ENCODE measurements at places on chromosomes 3 and 15.

DNA sequence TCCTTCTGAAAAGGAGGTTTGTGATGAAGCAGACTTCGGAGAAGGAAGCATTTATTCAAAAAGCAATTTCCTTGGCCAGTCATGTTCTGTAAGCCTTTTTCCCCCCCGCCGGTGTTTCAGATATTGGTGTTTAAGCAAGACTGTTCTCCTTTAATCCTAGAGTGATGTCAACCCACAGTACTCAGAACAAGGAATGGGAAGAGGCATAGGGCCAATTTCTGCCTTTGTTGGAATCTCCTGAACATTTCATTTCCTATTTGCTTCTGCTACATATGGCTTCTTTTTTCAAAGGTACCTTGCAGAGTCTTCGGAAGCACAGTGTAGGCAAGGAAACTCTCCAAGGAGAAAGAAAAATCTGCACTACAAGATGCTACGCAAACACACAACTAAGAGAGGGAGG lies 713.1 kb upstream of the CFAP20DC start:
- DNase-seq = no peak

DNA sequence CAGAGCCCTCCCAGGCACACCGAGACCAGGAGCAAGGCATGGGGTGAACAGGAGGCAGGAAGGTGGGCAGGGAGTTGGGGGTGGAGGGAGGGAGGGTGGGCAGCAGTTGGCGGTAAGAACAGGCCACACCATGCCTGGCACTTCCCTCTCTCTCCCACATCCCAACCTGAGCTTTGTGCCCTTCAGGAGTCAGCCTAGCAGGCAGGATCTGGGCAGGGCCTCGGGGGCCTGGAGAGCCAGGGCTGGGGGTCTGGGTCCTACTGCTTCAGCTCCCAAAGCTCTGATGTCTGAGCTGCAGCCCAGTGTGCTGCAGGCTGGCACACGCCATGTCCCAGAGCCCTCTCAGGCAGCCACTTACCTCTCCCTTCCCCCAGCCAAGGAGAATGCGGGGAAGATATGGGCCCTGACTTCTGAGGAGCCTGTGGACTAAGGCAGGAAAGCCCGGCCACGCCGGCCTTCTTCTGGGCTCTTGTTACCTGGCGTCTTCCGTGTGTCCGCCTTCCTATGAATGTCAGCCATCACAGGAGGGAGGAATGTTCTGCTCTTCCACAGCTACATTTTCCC lies 2.9 kb upstream of the MYL3 start:
- peak; percentile 47 for DNase-seq

DNA sequence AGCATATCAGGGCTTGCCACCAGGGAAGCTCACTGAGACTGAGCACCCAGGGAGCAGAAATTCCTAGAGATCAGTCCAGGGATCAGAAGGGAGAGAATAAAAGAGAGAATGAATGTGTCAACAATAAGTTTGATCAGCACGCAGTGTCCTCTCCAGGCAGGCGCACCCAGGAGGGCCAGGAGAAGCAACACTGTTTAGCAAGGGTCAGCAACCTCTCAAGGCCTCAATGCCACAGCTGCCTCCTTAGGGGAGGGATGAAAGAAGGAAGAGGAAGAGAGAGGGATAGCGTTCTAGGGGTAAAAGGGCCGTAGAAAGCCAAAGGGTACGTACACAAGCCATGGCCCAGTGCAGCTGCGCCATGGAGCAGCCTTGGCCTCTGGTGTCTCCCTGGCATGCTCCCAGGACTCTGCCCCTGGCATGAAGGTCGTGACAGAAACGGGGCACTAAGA lies 399.8 kb downstream of the SHQ1 start:
- DNase-seq = no peak

- no peak for DNase-seq
Measured at GRCh38 chr3:181998828-181999227, 287.1 kb downstream of the SOX2 start.

DNA sequence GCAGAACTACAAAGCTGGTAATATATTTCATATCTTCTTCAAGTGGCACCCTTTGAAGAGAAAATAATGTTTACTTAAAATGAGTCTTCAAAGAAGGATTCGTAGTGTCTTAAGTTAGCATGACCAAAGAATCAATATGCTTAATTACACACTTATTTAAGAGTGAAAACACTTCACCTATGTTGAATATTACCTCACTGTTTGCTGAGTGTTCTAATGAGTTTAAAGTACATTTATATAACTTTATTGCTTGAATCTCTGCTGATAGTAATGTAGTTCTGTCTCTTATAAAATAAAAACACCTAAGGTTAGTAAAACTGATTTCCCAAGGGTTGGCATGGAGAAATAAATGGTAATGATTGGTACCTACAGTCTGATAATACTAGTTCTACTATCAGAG lies 143.3 kb upstream of the SLC2A2 start:
- no peak for DNase-seq

DNA sequence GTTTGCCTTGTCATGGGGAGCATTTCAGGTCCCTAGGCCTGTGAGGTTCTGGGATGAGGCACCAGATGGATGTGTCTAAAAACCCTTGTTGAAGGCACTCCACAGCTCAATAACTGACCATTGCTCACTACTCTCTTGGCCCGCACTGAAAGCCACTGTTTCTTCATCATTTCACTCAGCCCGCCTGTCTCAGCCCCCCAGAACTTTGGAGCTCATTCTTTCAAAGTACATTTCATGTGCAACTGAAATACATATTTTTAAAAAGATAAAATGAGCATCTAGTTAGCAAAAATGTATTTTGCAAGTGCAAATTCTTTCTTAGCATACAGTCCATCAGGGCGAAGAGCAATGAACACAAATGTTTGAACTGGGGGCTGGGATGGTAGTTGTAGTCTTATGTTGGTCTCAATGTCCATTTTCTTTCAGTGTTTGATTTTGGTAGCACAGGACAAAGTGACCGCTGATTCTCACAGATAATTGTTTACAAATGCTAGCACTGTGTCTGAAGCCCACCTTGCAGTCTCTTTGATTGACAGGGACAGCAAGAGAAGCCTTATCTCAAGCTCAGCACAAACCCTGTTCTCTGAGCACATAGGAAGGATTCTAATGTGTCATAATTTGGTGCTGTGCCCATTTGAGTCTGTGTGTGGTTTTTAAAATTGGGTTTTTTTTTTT lies 19.6 kb downstream of the HEMK1 start:
- no peak for DNase-seq

GRCh38 chr15:75090388-75090734 lies 67.0 kb downstream of the PPCDC start:
- DNase-seq = no peak

DNA sequence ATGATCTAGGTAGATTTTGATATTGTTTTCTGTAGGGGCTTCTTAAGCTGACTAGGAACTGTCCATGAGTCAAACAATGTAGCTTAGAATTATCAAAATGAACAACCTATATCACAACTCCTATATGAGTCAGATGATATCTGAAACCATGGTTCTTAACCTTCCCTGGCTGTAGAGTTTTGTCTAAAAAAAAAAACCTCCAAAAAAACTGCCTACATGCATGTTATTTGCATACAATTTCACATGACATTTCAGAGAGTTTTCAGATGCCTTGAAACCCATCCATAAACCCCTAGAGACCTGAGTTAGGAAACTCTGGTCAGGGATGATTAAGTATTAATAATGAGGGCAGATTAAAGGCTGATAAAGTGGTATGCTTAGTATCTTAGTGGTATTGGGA lies 157.0 kb downstream of the CHST2 start:
- DNase-seq = no peak

- no peak for DNase-seq
Measured at GRCh38 chr3:3080309-3080708, 29.9 kb downstream of the IL5RA start.

DNA sequence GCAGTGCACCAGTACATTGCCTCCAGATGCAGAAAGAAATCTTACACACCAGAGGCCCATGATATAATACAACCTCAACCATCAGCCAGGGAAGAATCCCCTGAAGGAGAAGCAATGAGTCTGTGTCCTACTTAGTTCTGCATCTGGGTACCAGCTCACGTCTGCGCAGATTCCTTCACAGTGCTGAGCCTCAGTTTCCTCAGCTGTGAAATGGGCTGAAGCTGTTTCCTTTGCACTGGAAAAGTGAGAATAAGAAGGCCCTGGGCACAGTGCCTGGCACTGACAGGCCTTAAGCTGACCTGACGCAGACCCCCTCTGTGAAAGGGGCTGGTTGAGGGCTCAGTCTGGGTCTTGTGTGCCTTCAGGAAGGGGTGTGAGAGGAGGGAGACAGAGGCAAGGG lies 20.7 kb downstream of the ATP2B2 start:
- no peak for DNase-seq

- peak; percentile 96 for DNase-seq
Measured at GRCh38 chr15:63487076-63487757, 17.2 kb upstream of the USP3 start.

GRCh38 chr3:195453236-195453635 lies 10.4 kb upstream of the ACAP2 start:
- DNase-seq = no peak

- DNase-seq = no peak
Measured at GRCh38 chr3:32952369-32953077, 1.1 kb downstream of the CCR4 start.

- no peak for DNase-seq
Measured at GRCh38 chr3:172617013-172617706, 93.7 kb downstream of the NCEH1 start.

DNA sequence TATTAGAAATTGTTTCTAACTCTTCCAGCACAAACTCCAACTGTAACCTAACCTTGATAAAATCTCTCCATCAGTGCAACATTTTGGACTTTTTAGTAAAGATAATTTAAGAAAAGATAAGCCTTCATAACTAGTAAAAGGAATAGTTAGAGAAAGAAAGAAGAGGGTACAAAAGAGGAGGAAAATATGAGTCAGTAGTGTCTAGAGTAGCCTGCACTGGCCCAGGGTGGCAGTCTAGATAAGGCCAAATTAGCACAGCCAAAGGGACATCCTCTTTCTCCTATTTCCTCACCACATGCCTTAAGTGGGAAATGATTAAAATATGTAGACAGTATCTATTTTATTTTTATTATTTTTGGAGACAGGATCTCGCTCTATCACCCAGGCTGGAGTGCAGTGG lies 3.7 kb downstream of the PROS1 start:
- DNase-seq = no peak

- peak; percentile 78 for DNase-seq
Measured at GRCh38 chr3:38116471-38117162, 20.3 kb downstream of the ACAA1 start.

GRCh38 chr15:93617443-93617842 lies 528.4 kb upstream of the RGMA start:
- no peak for DNase-seq

DNA sequence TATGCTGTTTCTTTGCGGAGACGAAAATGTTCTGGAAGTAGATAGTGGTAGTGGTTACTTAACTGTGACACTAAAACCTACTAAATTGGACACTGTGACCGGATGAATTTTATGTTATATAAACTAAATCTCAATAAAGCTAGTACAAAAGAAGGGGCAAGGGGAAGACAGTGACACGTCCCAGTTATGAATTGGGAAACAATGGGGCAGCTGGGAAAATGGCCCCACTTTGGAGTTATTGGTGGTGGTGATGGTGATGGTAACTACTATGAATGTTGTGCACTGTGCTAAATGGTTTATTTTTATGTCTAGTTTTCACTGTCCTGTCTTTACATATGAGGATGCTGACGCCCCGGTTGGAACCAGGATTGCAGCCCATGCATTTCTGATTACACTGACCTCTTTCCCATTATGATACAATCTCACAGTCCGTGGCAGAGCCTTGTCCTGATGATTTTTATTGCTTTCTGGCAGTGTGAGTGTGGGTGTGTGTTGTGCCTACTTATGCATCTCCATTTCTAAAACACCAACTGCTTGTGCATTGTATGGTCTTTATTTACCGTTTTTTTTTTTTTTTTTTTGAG lies 192.0 kb downstream of the FNDC3B start:
- DNase-seq = no peak

- no peak for DNase-seq
Measured at GRCh38 chr3:29694783-29695182, 413.9 kb downstream of the RBMS3 start.

DNA sequence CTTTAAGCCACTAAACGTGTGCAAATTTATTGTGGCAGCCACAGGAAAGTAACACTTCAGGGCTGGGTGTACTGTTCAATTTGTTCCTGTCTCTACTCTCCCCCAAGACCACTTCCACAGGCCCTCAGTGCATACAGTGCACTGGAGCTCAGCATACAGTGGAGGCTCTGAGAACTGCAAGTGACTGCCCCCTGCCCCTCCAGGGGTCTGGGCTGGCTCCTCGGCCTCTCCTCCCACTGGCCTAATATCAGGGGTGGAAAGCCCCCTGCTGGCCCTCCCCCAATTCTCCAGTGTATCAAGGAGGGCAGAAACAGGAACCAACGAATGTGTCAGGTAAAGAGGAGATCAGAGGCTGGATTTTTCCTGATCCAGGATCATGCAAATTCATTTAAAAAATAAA lies 19.9 kb upstream of the HEG1 start:
- no peak for DNase-seq

- no peak for DNase-seq
Measured at GRCh38 chr3:117128133-117128532, 418.6 kb downstream of the TUSC7 start.

DNA sequence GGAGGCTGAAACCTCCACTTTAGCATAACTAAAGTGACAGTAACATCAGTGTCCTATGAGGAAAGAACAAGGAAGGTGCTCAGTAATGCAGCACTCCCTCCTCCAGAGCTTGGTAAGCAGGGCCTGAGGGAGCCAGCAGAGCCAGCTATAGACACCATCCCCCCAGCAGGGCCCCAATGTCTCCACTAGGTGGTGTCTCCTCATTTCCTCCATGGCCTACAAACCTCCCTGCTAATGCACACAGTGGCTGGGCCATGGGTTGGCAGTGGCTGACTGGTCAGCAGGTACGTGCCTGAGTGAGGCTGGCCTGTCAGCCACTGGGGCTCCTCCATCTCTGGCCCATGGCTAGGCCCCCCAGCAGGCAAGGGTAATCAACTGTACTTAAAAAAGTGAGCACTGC lies 13.6 kb downstream of the MRPS25 start:
- no peak for DNase-seq

DNA sequence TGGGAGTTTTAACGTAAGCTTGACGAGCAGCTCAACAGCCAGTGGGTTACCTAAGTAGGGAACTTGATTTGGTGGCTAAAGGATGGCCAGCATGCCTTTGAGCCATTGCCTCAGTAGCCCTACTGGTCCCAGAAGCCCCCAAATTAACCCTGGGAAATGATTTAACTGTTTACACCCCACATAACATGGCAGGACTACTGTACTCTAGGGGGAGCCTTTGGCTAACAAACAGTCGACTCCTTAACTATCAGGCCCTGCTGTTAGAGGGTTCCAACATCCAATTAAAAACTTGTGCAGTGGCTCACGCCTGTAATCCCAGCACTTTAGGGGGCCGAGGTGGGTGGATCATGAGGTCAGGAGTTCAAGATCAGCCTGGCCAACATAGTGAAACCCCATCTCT lies 9.4 kb upstream of the SMCO1 start:
- DNase-seq = no peak
